Foreskin melanocyte (primary cell): ENCODE measurements at places on chromosomes 7 and 10.

DNA sequence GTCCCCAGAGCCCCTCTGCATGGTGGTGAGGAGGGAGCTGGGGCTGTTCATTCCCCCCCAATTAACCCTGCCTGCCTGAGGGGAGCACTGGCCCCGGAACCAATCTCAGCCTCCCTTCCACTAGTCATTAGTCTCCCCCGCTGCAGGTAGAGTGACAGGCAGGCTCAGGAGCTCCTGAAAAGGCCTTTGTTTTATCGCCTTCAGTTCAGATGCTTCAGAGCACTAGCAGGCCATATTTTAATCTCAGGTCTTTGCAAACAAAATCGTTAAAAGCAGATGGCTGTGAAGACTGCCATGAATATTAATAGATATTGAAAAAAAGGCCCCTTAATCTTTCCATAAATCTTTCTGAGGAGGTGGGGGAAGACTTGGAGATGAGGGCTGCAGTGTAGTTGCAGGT is 250.7 kb downstream of the RPS24 start:
- no peak for DNase-seq

GRCh38 chr7:64905133-64905532 is 2.1 kb downstream of the ZNF273 start:
- DNase-seq = no peak

- DNase-seq = no peak
Measured at GRCh38 chr7:155587486-155587885, 41.1 kb upstream of the CNPY1 start.

- no peak for DNase-seq
Measured at GRCh38 chr10:52965509-52965908, 192.9 kb upstream of the MBL2 start.

DNA sequence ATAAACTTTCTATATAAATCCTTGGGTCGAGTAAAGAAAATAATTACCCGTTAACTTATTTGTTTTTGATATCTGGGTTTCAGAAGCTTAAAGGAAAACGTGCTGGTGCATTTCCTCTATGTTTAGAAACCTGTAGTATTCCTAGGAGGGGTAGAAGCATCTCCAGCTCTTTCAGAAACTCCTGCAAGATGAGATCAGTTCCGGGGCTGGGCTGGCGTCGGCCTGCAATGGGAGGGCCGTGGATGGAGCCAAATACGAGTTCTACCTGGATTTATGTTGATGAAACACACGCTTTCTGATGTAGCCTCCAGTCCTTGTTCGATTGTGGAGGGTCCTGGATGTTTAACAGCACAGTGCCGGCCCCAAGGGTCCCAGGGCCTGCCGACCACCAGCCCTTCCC is 35.8 kb upstream of the DIP2C start:
- no peak for DNase-seq
